ENCODE measurements at places on chromosomes 6 and 20.

GRCh38 chr6:170444811-170445211 lies 108.3 kb downstream of the PSMB1 start:
- no peak for DNase-seq

DNA sequence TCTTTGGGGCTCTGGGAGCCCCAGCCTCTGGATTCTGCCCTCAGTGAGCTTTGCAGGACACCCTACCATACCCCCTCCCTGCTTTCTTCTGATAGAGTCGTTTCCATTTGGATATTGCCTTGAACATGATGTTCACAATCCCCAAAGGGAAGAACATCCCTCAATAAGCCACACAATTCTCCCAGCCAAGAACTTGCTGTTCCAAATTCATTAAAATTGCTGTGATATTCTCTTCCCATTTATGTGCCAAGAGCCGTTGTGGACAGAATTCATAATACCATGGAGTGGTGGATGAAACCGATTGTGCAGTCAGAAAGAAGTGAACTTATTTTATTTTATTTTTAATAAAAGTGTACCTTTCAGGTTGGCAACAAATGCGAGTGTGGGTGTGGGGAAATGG lies 95.8 kb downstream of the DHX35 start:
- no peak for DNase-seq

DNA sequence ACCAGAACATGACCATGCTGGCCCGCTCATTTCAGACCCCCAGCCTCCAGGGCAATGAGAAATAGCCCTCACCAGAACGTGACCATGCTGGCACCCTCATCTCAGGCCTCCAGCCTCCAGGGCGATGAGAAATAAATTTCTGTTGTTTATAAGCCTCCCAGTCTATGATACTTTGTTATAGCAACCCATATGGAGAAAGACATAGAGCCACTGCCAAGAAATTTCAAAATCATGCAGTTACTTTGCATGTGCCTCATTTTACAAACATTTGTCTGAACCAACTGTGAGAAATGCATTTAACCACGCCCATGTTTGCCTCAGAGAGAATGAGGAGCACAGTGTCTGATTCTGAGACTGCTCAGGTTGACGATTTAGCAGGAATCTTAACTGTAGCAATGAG lies 15.5 kb downstream of the CYP39A1 start:
- no peak for DNase-seq

DNA sequence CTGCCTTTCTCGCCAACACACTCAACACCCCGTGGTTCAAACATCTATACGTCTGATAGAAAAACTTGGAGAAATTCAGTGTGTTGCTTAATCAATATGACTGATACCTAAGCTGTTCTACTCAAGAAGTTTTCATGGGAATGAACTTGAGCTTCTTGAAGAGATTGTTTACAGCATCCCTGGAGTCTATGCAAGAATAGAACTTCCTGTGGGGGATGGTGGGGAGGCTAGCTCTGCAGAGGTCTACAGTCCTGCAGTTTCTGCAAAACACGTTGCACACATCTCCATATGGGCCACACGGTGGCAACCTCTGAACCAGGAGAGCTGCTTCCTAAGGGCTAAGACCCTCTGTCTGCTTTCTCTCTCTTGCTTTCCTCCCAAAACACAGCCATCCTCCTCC lies 32.7 kb upstream of the FANCE start:
- DNase-seq: no peak

DNA sequence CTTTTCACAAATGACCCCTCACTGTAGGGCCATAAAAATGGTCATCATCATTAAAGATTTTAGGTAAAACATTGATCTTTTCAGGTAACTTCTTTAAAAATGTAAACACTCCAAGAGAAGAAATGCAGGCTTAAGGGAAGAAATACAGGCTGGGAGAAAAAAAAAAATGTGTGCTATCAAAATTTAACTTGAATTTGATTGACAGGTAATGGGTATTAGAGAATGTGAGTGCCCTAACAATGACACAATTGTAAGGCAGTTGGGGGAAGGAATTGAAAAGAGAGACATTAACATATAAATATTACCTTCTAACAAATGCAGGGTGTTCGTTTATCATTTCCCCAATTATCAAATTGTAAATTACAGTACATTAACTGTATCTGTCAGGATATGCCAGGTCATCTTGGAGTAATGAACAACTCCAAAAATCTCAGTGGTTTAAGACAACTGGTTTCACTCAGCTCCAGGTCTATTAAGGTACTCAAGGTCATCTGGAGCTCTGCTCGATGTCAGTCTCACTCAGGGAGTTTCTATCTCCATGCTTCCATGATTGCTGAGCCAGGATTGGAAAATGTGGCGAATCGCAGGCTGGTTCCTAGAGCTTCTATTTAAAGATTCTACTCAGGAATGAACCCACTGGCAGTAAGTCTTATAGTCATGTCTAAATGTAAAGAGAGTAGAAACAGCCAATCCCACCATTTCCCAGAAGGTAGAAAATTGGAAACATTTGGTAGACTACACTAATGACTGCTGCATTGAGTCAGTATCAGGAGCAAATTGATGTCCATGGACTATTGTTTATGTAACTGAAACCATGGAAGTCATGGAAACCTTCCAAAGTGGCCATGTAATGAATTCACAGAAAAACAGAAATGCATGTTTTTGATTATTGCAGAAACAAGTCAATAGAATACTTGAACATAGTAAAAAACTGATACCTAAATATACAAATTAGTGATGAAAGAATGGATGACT lies 55.6 kb downstream of the FRK start:
- no peak for DNase-seq

DNA sequence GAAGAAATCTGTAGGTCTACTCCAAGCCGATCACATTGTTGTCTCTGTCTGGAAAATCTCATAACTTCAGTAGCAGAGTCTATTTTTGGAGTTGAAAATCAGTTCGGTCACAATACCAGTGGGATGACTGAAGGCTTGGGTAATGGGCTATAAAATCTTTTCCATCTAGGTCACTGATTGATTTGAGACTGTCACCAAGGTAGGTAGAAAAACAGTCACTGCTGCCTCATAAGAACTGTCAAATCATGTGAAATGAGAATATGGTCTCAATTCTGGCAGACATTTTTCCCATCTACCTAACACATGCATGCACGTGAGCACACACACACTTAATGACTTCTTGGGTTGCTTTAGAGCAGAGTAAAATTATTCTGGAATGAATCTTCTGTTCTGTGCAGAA lies 1162.8 kb upstream of the CITED2 start:
- DNase-seq: no peak

DNA sequence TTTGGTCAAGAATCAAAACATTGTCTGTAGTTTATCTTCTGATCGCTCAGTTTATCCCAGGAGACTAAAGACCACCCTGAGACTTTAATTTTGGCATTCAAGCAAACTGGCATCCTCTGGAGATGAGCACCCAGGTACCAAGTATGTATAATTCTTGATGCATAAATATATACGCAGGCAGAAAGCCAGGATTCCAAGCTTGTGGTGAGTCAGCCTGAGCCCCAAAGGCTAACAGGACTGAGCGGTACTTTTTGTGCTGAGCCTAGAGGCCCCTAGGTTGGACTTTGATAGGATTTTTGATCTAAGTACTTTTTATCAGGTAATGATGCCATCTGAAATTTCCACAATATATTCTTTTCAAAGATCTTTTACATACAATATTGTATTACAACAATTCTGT lies 301.3 kb downstream of the TFAP2B start:
- DNase-seq: no peak

DNA sequence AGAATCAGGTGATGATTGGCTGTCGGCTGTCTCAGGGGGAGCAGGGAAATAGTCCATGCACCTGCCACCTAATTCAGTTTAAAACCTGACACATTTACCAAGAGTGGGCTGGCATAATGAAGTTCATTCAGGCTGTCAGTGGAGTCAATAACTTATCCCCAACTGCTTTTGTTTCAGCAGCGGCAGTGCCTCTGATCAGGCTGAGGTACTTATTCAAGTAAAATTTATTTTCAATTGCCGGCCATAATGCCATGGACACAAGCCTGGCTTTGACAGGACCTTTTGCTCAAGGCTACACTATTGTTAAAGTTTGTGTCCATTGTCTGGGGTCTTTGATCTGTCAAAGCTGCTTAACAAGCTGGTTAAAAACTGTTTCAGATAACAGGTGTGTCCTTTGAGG lies 20.6 kb downstream of the OLIG3 start:
- DNase-seq: no peak

GRCh38 chr20:20859510-20859909 lies 147.1 kb upstream of the RALGAPA2 start:
- no peak for DNase-seq

DNA sequence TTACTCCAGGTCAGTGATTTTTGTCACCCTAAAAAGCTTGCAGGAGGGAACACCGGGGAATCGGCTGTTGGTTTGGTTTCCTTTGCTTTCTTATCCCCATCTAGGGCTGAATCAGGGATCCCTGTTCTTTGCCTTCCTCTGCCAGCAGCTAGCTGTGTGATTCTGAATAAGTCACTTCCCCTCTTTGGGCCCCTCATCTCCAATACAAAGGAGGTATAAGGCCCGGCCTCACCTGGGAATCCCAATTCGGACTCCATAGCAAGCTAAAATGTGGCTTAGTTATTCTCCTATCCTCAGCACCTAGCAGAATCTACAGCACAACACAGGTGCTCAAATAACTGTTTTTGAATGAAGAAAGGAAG lies 18.5 kb upstream of the ARMC12 start:
- no peak for DNase-seq

- no peak for DNase-seq
Observed at GRCh38 chr20:17610566-17611289, 40.9 kb downstream of the DSTN start.

GRCh38 chr6:40249935-40250334 lies 315.7 kb upstream of the MOCS1 start:
- DNase-seq: no peak

DNA sequence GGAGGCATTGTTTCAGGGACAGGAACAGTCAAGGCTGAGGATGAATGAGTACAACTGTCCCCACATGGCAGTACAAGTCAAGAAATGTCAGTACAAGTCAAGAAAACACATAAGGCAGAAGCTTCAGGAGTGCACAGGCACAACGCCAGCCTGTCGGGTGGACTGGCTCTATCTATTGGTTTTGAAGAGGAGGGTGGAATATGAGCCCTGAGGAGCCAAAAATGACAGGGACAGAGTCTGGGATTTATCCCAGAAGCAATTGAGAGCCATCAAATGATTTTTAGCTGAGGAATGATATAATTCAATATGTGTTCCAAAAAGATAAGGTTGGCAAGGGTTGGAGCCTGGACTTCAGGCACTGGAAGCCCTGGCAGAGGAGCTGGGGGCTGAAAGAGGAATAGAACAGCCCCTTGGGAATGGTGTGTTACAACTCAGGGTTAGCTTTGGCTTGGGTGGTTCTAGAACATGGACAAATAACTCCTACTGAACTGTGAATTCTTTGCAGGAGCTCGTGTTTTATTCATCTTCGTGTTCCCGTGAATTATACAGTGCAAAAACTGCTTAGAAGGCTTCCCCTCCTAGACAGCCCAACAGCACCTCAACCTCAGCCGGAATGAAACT lies 425.7 kb upstream of the ARID1B start:
- DNase-seq: no peak

GRCh38 chr6:90294989-90295853 lies 1.4 kb downstream of the BACH2 start:
- DNase-seq: peak; percentile 50

- no peak for DNase-seq
Observed at GRCh38 chr6:106685833-106686232, 56.5 kb downstream of the QRSL1 start.

GRCh38 chr6:163984124-163984936 lies 569.8 kb downstream of the QKI start:
- DNase-seq: no peak

GRCh38 chr6:12977806-12978205 lies 261.2 kb downstream of the PHACTR1 start:
- DNase-seq: no peak

GRCh38 chr6:35259948-35260590 lies 534 bp downstream of the ZNF76 start:
- peak; percentile 72 for DNase-seq

DNA sequence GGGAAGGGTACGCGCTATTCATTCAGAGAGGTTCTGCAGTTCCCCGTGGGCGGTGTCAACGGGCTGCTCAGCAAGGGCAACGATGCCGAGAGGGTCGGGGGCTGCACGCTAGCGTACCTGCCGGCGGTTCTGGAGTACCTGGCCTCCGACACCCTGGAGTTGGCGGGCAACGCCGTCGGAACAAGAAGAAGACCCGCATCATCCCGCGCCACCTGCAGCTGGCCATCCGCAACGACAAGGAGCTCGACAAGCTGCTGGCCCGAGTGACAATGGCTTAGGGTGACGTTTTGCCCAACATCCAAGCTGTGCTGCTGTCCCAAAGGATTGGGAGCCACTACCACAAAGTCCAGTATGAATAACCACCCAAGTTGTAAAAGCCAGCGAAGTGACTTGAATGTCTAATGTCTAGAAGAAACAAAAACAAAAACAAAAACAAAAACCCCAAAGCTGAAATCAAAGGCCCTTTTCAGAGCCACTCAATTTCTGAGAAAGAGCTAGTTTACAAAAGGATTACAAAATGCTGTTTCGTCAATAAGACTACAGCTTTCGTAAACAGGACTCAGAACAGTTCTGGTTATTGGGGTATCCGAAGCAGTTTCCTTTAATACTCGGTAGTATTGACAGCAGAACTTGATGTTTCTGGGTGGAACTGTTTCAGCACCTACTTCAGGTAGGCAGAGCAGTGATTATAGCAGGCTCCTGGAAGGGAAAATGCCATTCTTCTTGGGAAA lies 21.9 kb upstream of the SLC17A4 start:
- no peak for DNase-seq

GRCh38 chr20:61868006-61868405 lies 197.7 kb downstream of the TAF4 start:
- no peak for DNase-seq

- no peak for DNase-seq
Observed at GRCh38 chr20:1940581-1940980, 45.4 kb downstream of the SIRPA start.

DNA sequence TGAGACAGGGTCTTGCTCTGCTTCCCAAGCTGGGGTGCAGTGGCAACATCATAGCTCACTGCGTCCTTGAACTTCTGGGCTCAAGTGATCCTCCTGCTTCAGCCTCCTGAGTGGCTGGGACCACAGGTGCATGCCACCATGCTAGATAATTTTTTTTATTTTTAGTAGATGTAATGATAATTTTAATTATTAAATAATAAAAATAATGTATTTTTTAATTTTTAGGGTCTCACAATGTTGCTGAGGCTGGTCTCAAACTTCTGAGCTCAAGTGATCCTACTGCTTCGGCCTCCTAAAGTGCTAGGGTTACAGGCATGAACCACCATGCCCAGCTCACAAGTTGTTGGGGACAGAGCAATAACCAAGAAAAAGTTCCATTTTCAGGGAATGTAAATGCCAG lies 138.0 kb upstream of the RALGAPA2 start:
- no peak for DNase-seq

DNA sequence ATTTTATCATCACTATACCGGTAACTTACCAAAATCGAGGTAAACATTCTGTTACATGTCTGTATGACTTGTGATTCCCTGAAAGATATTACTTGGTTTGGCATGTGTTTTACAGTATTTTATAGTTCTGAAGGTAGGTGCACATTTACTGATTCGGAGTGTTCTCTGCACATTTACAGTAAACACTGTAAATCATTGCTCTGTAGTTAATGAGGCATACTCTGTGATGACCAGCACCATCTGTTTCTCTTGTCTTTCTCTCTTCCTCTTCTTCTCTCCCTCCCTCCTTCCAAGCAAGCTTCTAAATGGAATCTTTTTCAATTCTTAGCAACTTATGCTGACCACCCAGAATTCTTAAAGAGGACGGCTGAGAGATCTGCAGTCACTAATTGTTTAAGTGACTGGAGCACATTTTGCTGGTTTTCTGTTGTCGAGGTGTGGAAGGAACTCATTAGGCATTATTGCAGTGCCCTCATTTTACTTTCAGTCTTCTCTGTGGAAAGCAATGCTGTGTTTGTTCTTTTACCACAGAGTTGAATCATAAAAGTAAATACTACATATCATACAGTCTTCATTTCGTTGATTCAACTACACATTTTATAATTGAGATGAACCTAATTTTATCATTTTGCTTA lies 126.5 kb downstream of the UTRN start:
- no peak for DNase-seq

All from amygdala (tissue), 56 donors.